Activated CD4-positive, alpha-beta T cell treated with anti-CD3 and anti-CD28 coated beads, Interleukin-2, Interleukin-6, amounts not matched to agents 100 ng/mL and 50 ng/mL, durations not matched to agents 16 hours and 8 hours (primary cell): ENCODE measurements at places on chromosomes 12 and 14.

- peak; percentile 87 for DNase-seq
Observed at GRCh38 chr12:7638760-7639555, 26.8 kb downstream of the APOBEC1 start.

DNA sequence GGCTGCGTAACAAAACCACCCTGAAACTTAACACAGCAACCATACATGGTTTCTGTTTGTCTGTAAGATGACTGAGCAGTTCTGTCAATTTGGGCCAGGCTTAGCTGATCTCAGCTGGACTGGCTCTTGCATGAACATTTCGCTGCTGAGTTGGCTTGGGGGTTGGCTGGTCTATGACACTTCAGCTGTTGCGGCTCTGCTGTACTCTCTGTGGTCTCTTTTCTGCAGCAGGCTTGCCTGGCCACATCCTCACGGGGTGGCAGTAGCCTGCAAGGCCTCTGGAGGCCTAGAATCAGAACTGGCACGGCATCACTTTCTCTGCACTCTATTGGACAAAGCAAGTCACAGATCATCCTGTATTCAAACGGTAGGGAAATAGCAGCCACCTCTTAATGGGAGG, 216.2 kb downstream of the BCL11B start:
- DNase-seq: peak; percentile 52

- no peak for DNase-seq
Observed at GRCh38 chr14:99267381-99267780, 4.6 kb downstream of the BCL11B start.

DNA sequence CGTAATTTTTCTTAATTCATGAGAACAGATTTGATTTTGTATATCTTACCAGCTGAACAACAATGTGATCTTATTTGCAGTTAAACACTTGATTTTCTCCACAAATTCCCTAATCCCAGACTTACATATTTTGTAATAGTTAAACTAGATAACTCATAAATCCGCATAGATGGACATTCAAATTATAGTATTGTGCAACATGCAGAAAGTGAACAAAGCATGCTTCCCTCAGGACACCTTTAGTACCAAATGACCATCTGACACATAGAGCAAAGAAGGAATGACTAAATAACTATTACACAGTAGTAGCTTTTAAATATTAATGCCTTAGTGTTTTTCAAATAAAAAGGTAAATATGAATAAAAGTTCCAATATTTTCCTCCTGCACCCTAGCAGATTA, 88.9 kb downstream of the PAWR start:
- DNase-seq: no peak

GRCh38 chr12:43294916-43295315, 257.1 kb downstream of the ADAMTS20 start:
- no peak for DNase-seq

- DNase-seq: no peak
Observed at GRCh38 chr14:75094896-75095295, 25.5 kb downstream of the ZC2HC1C start.

DNA sequence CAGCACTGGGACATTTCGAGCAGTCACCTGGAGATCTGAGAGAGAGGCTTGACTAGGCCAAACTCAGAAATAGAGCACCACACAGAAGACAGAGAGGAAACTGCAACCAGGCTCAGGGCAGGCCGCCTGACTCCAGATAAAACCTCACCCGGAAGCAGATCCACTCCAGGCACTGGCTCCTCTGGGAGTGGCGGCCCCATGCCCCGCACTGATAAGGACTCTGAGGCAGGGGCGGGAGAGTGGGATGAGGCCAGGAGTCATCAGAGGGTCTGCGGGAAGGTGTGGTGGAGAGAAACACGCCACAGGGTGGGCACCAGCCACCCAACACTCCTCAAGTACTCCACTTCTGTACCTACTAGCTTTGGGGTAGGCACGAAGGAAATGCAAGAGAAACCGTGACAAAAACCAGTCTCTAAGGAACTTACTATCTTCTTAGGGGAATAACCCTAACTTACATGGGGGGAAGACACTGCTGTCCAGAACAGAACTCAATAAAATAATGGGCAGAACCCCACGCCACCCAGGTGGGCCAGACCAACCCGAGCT, 71.3 kb downstream of the CHGA start:
- no peak for DNase-seq

DNA sequence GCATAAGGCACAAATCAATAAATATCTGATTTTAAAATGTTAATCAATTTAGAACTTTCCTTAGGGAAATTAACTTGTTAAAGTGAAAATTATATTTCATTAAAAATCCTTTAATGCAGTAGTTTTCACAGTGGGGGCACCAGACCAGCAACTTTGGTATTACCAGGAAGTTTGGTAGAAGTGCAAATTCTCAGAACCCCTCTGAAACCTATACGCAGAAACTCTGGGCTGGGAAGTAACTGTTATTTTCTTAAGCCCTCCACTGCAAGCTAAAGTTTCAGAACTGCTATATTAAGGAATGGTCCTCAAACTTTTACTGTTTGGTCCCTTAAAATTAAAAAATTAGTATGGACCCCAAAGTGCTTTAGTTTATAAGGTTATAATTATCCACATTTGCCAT, 35.7 kb downstream of the GNPTAB start:
- peak; percentile 69 for DNase-seq

DNA sequence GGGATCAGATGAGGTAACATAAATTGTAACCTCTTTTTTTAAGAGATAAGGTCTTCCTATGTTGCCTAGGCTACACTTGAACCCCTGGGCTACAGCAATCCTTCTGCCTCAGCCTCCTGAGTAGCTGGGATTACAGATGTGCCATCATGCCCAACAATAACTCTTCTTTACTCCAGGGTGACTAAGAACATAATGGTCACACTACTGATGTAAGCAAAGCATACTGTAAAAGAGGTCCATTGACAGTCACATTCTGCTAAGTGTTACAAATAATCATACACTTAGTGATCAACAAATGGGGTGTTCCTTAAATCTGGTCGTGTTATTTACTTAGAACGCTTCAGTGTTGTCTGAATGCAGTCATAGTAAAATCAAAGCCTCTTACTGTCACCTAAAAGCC, 68.9 kb downstream of the EPS8 start:
- DNase-seq: no peak

GRCh38 chr14:91264151-91265150, 19.9 kb upstream of the GPR68 start:
- DNase-seq: peak; percentile 38

DNA sequence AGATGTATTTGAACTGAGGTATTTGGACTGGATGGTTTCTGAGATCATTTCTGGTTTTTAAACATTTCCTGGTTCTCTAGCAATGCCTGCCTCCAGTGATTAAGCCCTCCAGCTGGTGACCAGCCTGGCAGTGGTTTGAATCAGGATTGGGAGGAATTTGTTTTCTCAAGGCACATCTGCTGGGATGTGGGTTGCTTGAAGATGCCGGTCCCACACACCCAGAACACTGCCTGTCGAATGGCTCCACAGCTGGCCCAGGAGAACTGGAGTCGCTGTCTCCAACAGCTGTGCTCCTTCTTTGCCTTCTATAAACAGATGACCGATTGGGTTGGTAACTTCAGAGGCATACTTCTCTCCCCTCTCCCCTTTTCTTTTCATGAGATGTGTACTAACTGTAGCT, 258.0 kb upstream of the DDHD1 start:
- DNase-seq: no peak

DNA sequence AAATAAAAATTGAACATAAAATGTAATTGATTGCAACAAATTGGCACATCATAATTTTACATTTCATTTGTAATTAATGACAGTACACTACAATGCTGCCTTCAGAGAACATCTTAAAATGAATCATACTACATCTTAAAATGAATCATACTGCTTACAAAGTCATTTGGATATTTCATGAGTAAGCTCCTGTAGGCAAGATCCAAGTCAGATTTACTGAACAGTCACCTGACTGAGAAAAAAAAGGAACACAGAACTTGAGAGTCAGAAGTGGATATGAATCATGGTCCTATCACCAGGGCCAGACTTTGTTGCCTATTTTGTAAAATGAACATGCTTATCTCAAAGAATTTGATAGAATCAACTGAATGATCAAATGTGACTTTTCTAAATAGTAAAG, 32.7 kb upstream of the FBLN5 start:
- peak; percentile 88 for DNase-seq

DNA sequence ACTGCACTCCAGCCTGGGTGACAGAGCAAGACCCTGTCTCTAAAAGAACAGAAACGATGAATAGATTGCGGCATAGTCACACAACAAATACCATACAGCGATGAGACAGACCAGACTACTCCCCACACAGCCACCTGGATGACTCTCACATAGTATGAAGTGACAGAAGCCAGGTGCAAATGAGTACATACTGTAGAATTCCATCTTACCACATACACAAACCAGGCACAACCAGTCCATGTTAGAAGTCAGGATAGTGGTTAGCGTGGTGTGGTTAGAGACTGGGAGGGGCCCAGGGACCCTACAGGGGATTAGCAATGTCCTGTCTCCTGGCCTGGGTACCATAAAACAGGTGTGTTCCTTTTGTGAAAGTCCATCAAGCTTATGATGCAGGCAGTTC, 53.8 kb downstream of the FAM222A start:
- no peak for DNase-seq

- DNase-seq: no peak
Observed at GRCh38 chr14:79663453-79663852, 547.9 kb downstream of the DIO2 start.

- no peak for DNase-seq
Observed at GRCh38 chr12:88552610-88553079, 27.6 kb downstream of the KITLG start.

- DNase-seq: no peak
Observed at GRCh38 chr12:108232565-108232964, 103.5 kb downstream of the WSCD2 start.

DNA sequence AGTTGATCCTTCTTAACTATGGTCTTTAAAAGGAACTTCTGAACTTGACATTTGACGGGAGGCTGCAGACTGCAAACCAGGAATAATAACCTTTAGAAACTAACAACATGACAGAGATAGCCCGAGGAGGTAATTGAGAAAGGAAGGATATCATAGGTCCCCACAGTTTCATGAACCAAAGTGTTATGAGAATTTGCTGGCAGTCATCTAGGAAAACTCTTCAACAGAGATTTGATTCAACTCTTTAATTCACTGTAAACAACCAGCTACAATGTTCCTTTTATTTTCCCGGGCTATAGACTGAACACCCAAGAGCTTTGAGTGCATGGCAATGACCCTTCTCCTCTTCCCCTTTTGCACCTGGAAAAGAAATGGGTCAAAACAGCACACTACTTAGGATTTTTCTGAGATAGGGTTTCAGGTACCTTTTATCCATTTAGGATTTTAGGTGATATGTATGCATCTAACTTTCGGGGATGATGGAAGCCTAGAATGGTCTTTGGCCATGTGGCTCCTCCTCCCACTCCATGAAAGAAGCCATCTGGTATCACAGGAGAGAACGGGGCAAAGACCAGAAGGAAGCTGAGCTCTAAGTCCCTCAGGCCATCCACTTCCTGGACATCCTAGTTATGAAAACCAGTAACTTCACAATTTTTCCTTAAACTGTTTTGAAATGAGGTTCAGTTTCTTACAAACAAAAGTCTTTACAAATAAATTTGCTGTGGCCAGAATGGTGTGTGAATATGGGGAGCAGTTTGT, 23.0 kb downstream of the GLT8D2 start:
- no peak for DNase-seq

- DNase-seq: peak; percentile 69
Observed at GRCh38 chr14:89507521-89507920, 90.5 kb upstream of the FOXN3 start.

GRCh38 chr12:57243521-57244311, 7.3 kb downstream of the STAC3 start:
- peak; percentile 85 for DNase-seq

DNA sequence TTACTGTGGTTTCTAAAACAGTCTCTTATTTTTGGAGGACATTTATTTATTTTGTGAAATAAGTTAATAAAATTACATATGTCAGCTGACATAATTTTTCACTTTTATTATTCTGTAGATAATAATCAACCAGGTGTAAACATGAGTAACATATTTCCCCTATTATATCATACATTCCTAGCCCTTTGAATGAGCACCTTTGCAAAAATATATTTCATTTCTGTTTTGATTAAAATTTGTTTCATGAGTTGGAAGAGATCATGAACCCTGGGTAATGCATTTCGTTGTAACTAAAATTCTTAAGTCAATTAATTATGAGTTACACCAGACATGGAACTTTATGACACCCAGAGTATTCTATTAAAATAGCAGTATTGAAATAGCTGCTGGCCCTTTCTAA, 56.3 kb downstream of the SLC16A7 start:
- DNase-seq: no peak

- DNase-seq: no peak
Observed at GRCh38 chr14:32728976-32729375, 209.7 kb upstream of the NPAS3 start.

- no peak for DNase-seq
Observed at GRCh38 chr12:82426081-82426480, 67.8 kb downstream of the METTL25 start.

- DNase-seq: no peak
Observed at GRCh38 chr12:49314811-49315210, 8.2 kb upstream of the TROAP start.

DNA sequence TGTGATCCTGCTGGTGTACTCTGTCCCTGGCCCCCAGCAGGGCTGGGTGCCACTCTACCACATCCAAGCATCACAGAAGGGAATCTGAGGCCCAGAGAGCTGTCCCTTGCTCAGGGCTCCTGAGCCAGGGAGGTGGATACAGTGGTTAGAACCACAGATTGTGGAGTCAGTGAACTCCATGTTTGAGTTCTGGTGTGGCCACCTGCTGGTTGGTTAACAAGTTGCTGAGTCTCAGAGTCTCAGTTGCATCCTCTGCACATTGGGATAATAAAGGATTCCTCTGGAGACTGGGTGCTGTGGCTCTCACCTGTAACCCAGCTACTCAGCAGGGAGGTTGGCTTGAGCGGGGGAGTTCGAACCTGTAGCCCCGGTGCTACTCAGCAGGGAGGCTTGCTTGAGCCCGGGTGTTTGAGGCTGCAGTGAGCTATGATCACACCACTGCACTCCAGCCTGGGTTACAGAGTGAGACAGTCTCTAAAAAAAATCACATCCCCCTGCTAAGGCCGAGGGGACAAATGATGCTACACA, 39.4 kb downstream of the MVK start:
- DNase-seq: no peak

DNA sequence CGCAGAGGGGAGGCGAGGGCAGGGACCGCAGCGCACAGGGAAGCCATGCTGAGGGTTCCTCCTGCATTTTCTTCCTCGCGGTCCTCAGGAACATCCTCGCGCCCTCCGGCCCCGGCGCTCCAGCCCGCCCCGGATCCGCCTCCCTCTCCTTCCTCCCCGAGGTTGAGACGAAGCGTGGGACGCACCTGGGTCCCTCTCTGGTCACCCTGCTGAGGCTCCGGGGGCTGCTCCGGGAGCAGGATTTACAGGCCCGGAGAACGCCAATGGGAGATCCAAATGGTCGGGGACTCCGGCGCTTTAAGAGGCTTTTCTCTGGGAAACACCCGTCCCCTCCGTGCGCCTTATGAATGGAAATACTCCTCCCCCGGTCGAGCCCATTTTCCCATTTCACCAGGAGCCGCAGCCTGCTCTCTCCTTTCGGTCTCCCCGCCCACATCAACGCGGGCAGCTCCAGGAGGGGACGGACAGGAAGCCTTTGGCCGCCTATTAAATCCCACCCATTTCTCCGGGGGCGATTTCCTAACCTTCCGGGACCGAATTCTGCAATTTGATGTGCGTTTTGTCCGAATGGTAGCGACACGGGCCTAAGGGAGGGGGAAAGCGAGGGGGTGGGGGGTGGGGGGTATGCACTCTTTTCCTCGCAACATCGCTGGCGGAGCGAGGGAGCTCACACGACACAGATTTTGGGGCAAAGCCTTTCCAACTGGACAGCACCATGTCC, at the start of gene UNC79:
Gene UNC79 (plus strand): TSS at position 625 of the 721 bp plus-strand sequence. CDS start 91 bp downstream, at position 716.
- no peak for DNase-seq
